ENCODE measurements at places on chromosomes 1 and 21. TPM values are rescaled to one million over a fixed set of nuclear protein-coding genes. Genes with fewer than 3 reads are reported as not detected.

SEMA6C gene
- total RNA-seq, result 20.8 TPM

HHAT gene
- total RNA-seq, result 13.3 TPM

SLC6A17 gene
- total RNA-seq, result not detected

HMGCL gene
- 42.0 TPM for total RNA-seq

CCT8 gene
- total RNA-seq, result 161 TPM

CYP4B1 gene
- 2.5 TPM for total RNA-seq

NUDT4B gene
- total RNA-seq, result 9.4 TPM

SEMA4A gene
- total RNA-seq, result 12.6 TPM

USH2A gene
- total RNA-seq, result under 0.01 TPM

GPA33 gene
- total RNA-seq, result not detected

ST6GALNAC5 gene
- not detected for total RNA-seq

DCST2 gene
- total RNA-seq, result 2.4 TPM

BNIPL gene
- 157 TPM for total RNA-seq

PTPN22 gene
- not detected for total RNA-seq

RAB3B gene
- 0.11 TPM for total RNA-seq

IQGAP3 gene
- total RNA-seq, result 4.3 TPM

GBP5 gene
- total RNA-seq, result not detected

DIPK1A gene
- 5.1 TPM for total RNA-seq

LRRC3 gene
- 1.1 TPM for total RNA-seq

PRMT6 gene
- total RNA-seq, result 16.1 TPM

TACSTD2 gene
- 37.7 TPM for total RNA-seq

PIGP gene
- total RNA-seq, result 7.1 TPM

TRABD2B gene
- total RNA-seq, result not detected

OXCT2 gene
- total RNA-seq, result 0.79 TPM

AMY1A gene
- total RNA-seq, result not detected

DYRK3 gene
- 0.79 TPM for total RNA-seq

RNU1-3 gene
- total RNA-seq, result under 0.01 TPM

GSTM5 gene
- not detected for total RNA-seq

SHCBP1L gene
- total RNA-seq, result 0.11 TPM

GABPA gene
- total RNA-seq, result 18.9 TPM

PHACTR4 gene
- 12.6 TPM for total RNA-seq

S100A8 gene
- total RNA-seq, result not detected

RBM11 gene
- total RNA-seq, result not detected

C1orf115 gene
- total RNA-seq, result 0.76 TPM

HAO2 gene
- 0.39 TPM for total RNA-seq

Data from placental epithelial cell (primary cell).